Mesothelial cell of epicardium (in vitro differentiated cells): ENCODE measurements at places on chromosomes 12 and 14.
A peak's percentile ranks its signal among the peaks of the same experiment; 100 is the strongest.

- DNase-seq: no peak
These were observed 289.3 kb downstream of the MED13L start for GRCh38 chr12:115988212-115988611.

DNA sequence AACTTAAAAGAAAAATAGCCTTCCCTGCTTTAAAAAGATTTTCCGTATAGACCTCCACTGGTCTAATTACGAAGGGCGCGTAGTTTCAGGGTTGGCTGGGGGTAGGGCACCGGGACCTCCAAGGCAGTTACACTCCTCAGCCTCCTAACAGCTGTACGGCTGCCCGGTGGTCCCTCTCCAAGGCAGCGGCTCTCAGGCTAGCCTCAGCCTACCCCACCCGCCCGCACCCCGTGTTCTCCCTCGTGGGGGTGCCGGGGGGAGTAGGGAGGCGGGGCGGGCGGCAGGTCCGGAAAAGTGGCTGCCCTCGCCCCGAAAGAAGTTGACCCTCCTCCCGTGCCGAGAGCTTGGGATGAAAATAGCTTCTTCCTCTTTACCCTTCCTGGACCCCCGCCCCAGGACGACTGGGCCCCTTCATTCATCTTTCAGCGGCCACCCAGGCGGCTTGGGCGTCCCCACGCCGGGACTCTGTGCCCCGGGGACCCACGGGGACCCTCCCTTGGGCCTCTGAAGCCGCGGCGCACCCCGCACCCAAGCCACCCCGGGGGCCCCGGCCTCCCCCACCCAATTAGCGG is 991 bp upstream of the RCOR1 start:
- DNase-seq: peak; percentile 55

GRCh38 chr12:2739832-2740641 is 54.7 kb upstream of the FKBP4 start:
- DNase-seq: no peak

GRCh38 chr14:56810147-56810719 is at the start of gene OTX2:
OTX2 (minus strand) TSS chr14:56810479; CDS start chr14:56805456, 5,023 bp downstream.
- DNase-seq: no peak

- no peak for DNase-seq
These were observed 30.7 kb downstream of the P2RX4 start for GRCh38 chr12:121240484-121241101.

DNA sequence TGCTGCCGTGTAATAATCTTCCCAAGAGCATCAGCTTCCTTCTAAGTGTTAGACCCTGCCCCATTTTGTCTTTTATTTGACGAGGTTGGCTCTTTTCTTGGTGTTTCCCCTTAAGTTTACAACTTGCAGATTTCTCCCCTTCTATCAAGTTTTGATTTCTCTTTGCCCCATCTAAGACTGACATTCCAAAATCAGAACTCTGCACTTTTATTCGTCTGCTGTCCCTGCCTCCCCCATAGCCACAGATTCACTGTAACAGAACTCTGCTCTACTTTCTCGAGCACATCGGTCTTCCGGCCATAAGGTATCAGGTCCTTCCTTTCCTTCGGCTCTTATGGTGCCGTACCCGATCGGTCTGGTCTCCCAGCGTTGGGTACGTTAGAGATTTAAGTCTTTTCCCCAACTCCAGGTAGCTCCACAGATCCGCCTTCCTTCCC is 563 bp downstream of the DCP1B start:
- no peak for DNase-seq

GRCh38 chr12:11676052-11676451 is 26.6 kb downstream of the ETV6 start:
- DNase-seq: no peak

- DNase-seq: no peak
These were observed 60.6 kb downstream of the NOC4L start for GRCh38 chr12:132204793-132205270.

- DNase-seq: no peak
These were observed 248.8 kb downstream of the KCNH5 start for GRCh38 chr14:62796431-62796830.

- DNase-seq: no peak
These were observed 24.5 kb downstream of the RECQL start for GRCh38 chr12:21476949-21477348.

GRCh38 chr14:103545219-103545914 is 16.4 kb downstream of the TRMT61A start:
- no peak for DNase-seq

DNA sequence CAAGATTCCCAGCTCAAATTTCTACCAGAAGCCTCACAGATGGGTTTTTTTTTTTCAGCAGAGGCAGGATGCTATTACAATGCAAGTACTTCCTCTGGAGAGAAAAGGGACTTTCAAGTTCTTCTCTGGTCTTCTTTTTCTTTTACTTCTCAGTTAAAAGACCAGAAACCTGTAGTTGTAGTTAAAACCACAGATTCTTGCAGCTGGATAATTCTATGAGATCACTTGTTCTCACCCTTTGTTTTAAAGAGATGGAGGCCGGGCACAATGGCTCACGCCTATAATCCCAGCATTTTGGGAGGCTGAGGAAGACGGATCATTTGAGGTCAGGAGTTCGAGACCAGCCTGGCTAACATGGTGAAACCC is 47.6 kb upstream of the OVCH1 start:
- no peak for DNase-seq

DNA sequence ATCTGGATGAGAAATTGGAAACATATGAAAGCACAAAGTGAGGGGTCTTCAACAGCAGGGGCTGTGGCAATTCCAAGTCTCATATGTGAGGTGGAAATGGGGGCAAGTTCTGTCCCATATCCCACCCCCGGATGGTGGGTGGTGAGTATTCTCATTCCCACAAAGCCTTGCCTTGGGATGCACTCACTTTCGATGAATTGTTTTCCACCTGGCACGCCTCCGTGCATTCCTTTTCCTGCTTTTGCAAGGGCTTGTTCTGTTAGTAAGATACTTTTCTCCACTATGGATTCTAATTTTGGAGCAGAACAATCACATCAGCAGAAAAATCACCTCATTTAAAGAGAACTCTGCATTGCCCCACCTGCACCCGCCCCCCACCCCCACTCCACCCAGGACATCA is 3.1 kb downstream of the LACRT start:
- no peak for DNase-seq
